Inflammatory macrophage (primary cell): ENCODE measurements at places on chromosomes 1 and 21.

- DNase-seq: no peak
Measured at GRCh38 chr1:118115567-118116295, 69.3 kb downstream of the SPAG17 start.

DNA sequence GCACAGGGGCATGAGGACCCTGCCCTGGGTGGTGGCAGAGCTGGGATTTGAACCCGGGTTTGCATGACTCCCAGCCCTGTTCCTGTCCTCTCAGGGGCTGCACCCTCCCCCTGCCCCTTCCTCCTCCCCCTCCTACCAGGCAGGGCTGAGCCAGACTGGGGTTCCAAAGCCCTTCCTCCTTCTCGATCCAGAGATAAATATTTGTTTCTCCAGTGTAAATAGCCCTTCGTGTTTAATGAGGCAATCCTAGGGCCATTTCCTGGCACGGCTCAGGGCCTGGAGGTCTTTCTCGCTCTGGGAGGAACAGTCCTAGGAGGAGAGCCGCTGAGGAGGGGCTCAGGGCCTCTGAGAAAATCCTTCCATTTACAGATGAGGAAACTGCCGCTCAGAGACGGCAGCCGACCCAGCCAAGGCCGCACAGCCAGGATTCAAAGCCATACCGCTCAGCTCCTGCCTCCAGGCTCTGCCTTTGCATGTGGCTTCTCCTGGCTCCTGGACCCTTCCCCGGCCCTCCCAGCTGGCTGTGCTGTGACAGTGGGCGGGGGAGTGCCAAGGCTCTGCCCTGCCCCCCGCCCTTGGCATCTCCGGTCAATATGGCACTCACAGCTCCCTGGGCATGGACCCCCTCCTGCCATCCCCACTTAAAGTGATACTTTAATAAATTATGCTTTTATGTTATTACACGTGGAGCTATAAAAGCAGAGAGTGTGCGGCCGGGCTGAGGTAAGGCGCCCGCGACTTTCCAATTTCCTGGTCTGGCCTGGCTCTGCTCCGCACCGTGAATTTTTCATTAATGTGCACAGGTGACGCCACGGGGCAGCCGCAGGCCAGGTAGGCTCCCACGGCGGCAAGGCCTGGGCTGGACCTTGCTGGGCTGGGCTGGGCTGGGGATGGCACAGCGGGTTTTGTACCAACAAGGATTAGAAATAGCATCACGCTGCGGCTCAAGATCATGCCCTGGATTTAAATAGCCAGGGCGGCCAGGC, 114.7 kb upstream of the WNT4 start:
- no peak for DNase-seq

DNA sequence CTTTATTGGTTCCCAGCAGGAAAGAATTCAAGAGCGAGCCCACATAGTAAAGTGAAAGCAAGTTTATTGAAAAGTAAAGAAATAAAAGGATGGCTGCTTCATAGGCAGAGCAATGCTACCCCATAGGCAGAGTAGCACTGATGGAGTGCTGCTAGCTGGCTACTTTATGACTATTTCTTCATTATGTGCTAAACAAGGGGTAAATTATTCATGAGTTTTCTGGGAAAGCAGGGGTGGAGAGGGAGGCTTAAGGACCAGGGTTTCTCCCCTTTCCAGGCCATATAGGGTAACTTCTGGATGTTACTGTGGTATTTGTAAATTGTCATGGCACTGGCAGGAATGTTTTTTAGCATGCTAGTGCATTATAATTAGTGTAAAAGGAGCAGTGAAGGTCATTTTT, 1271.4 kb downstream of the KCNT2 start:
- no peak for DNase-seq

DNA sequence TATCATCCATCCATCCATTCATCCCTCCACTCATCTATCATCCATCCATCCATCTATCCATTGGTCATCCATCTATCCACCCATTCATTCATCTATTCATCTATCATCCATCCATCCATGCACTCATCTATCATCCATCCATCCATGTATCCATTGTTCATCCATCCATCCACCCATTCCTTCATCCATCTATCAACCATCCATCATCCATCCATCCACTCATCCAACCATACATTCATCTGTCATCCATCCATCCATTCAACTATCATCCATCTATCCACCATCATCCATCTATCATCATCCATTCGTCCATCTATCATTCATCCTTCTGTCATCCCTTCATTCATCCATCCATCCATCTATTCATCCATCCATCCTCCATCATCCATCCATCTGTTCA, 61.1 kb downstream of the UMODL1 start:
- no peak for DNase-seq

DNA sequence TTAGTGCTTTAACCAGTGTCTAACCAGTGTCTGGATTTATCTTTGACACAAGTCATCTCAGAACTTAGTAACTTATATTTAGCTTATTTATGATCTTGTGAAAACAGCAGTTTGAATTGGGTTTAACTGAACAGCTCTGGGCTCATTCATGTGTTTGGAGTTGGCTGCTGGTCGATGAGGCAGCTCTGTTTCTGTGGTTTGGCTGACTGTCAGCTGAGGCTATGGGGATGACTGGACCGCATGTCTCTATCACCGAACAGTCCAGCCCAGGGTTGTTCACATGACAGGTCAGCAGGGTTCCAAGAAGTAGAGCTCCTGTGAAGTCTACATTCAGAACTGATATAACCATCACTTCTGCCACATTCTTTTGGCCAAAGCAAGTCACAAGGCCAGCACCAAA, 29.1 kb upstream of the C21orf91 start:
- DNase-seq: peak; percentile 6

- DNase-seq: no peak
Measured at GRCh38 chr1:207908107-207908734, 2.7 kb downstream of the CD34 start.

- no peak for DNase-seq
Measured at GRCh38 chr1:241459186-241459802, 60.3 kb downstream of the FH start.

DNA sequence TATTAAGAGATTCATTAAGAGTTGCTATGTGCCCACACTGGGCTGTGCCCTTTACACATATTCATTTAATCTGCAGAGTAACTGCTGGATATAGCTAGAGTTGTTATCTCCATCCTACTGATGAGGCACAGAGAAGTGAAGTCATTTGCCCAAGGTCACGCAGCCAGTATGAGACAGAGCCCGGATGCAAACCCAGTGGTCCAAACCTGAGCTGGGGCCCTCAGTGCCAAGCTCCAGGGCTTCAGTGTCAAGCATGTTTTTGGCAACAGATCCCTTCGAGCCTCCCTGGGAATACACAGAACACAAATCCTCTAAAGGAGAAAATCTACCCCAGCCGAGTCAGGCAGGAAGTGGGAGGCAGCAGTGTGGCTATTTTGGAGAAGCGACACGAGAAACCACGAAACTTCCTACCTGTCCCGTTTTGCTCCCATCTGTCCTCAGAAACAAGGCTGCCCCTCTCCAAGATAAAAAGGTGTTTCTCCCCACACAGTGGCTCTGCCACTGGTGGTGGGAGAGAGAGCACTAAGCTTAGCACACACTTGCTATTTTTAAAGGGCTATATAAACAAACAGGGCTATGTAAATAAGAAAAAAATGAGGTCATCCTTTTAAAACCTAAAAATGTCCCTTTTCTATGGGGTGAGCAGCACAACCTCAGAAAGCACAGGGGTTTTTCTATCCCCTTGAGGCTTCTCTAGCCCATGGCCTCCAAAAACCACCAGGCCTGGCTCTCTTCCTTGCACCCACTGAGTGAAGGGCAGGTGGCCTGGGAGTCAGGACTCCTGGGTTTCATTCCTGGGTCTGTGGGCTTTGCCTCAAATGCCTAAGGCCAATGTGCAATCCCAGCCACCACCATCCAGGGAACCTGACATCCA, 138.6 kb upstream of the EDN2 start:
- DNase-seq: no peak

DNA sequence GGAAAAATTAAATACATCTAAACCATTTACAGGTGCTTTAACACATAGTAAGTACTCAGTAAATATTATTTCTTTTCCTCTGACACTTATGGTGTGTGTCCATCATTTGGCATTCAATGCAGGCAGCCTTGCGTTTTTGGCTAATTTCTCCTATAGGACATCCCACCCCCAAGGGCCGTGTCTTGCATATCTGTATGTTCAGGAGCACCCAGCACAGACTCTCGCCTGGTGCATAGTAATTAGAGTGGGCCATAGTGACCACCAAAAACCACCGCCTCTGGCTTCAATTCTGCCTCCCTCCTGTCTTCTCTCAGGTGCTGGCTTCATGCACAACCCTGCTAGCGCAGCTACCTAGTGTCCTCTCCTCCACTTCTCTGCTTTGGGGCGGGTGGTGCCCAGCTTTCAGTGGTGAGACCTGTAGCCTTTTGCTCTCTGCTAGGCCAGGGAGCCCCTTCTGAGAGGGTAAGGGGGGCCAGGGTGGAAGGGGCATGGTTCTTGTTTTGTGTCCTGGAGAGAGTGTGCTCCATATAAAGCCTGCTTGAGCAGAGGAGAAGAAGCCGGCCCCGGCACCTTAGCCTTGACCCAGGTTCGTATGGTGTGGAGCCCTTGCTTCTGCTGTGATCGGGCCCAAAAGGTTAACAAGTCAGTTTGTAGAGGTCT, 33.4 kb downstream of the BATF3 start:
- no peak for DNase-seq

GRCh38 chr1:31447210-31447609, 34.2 kb downstream of the SERINC2 start:
- no peak for DNase-seq

GRCh38 chr1:59445040-59445439, 148.1 kb downstream of the FGGY start:
- no peak for DNase-seq

GRCh38 chr1:155981266-155982088, 3.1 kb upstream of the ARHGEF2 start:
- peak; percentile 82 for DNase-seq

DNA sequence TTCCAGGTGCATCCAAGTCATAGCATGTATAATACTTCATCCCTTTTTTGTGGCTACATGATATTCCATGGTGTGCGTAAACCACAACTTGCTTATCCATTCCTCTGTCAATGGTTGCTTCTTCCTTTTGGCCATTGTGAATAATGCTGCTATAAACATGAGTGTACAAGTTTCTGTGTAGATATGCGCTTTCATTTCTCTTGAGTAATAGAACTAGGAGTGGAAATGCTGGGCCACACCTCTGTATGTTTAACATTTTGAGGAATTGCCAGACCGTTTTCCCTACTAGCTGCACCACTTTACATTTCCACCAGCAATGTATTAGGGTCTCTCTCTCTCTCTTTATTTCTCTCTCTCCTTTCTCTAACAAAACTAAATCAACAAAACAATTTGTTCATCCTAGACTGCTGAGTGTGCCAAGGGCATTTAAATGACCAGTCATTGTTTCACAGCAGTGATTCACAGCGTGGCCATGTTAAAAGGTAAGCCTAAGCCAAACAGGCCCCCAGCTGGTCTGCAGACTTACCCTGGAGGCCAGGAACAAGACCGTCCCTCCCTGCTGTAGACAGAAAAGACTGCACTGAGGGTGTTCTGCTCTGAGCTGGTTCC, 53.2 kb upstream of the LYST start:
- DNase-seq: peak; percentile 36

DNA sequence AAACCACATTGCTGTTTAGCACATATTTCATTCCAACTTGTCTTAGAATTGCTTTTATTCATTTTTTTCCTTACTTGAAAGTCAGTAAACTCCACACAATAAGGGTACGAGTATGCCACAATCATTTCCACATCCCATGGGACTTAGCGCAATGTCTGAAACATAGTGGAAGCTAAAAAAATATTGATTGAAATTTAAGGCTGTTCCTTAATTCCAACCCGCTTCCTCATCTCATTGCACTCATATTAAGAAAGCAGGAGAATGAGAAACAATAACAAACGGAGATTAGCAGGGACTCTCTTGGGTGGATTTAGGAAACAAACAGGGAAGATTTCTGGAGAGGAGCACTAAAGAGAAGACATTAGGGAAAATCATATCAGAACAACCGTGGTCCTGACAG, 39.3 kb upstream of the RGS4 start:
- no peak for DNase-seq

DNA sequence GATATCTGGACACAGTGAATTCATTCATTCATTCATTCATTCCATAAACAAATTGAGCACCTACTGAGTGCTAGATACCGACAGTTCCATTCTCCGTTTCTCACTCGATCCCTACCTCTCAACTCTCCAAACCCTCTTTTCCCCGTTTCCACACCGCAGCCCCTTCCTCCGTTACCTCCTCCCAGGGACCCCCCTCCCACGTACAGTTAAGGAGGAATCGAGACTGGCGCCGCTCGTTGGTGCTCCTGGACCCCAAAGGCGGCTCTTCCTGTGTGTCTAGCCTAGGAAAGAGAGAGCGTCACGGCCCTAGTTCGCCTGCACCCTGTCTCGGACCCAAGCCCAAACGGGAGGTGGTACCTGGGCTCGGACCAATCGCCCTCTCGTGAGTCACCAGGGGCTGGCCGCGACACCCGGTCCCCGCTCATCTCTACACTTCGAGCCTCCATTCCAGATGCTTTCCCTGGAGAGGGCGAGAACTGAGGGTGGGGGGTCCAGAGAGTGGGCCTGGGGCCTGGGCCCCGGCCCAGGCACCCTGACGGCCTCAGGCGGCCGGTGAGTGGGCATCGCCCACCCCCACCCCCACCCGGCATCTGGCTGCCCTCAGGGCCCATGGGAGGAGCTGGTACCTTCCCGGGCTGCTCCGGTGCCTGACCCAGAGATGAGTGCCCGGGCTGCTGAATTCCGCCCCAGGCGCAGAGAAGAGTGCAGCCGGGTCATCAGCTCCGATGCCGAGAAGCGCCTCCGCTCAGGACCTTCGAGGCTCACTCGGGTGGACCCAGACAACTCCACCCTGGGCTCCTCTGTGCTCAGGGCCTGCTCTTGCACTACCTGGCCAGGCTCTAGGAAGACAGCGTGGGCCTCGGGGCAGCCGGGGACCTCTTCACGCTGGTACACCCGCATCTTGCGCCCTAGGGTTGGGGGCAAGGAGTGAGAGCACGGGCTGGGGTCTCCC, 4.9 kb downstream of the ARHGEF19 start:
- DNase-seq: no peak

DNA sequence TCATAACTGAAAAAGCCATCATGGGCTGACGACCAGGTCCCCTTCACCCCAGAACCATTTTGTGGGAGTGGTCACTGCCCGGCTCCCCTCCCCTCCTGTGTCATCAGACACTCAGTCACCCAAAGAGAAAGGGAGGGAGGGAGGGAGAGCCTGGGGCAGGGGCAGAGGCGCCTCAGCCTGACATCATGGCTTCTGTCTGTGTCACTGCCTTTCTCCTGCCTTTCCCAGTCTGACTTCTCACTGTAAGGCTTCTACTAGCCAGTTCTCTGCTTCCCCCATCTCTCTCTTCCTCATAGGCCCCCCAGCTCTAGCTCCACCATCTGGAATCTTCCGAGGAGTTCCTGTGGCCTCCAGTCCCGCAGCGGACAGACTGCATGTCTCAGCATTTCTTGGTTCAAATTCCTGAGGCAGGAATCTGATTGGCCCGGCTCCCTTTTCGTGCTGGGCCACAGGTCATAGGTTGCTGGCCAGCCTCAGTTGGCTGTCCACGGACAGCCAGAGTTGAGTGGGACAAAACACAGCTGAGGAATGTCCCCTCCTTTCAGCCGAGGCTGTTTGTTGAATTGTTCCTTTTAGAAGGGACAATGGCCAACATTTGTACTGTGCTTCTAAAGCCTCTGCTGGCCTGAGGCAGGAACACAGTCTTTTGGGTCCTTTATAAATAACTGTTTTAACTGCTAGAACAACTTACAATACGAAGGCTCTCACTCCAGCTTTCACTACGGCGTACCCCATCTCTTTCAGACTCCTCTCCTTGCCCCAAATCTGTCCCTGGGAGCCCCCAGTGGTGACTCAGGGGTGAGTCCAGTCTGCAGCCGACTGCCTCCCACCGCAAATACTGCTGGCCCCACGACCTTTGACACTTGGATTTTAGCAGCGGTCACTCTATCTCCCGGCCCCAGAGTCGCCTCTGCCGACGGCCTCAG, 18.7 kb upstream of the KANK4 start:
- no peak for DNase-seq

GRCh38 chr21:44279354-44280260, 6.1 kb upstream of the AIRE start:
- no peak for DNase-seq
